AML-193 (cell line): ENCODE measurements at places on chromosomes 11 and 22.
A peak's percentile ranks its signal among the peaks of the same experiment; 100 is the strongest.

- peak; percentile 15 for DNase-seq
Observed at GRCh38 chr22:27804470-27805297, 3.1 kb upstream of the MN1 start.

DNA sequence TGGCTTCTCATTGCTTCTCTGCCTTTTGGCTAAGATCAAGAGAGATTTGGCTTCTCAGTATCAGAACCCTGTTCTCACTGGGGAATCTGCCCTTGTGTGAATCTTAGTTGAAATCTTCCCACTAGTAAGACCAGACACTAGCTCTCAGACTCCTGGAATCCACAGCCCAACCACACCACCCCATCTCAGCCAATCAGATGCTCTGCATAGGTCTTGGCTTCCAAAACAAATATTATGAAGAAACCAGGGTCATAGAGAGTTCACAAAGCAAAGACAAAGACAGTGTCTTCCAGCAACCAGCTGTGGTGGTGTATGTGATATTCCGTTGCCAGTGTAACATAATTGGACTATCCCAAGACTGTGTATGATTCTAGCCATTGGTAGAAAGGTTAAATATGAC lies 5.4 kb downstream of the OR8B12 start:
- DNase-seq = no peak

DNA sequence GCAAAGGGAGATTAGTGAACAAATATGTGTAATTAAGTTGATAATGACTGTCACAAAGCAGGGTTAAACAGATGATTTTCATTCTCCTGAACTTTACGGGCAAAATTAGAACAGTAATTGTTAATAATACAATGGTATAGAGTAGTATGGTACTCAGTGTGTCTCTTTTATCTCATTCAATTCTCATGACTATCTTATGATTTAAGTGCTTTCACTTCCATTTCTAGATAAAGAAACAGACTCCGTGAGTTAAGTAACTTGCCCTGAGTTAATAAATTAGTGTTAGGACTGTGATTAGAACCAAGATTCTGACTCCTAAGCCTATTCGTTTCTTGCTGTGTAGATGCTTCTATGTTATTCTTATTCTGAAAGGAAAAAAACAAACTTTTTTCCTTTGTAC lies 22.0 kb downstream of the PIH1D2 start:
- DNase-seq = no peak

- DNase-seq = no peak
Observed at GRCh38 chr11:71964641-71965040, 34.1 kb upstream of the IL18BP start.

DNA sequence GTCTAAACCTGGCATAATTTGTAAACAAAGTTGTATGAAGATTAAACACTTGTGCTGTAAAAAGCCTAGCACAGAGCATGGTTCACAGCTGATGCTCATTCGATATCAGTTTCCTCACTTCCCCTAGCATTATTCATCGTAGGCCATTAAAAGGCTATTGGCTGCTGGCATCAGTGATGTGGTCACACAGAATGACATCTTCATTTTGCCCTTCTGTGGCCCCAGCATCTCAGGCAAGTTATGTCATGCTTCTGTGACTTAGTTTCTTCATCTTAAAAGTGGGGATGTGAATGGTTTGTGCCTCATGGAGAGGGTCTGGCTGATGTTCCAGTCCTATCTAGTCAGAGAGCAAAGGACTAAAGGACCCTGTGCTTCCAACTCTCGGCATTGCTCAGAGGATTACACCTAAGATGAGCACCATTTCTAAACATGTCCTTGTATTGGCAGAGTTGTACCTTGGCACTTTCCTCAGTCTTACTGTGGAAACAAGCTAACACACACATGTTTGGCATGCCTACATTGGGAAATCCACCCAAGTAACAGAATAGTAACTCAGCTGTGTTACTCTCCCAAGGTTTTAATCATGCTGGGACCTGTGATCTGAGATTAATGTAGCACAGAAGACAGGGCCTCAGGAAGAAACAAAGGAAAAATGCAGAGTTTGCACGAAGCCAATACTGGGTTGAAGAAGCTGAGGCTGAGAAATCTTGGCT lies 83.5 kb upstream of the OR9Q1 start:
- DNase-seq = no peak

DNA sequence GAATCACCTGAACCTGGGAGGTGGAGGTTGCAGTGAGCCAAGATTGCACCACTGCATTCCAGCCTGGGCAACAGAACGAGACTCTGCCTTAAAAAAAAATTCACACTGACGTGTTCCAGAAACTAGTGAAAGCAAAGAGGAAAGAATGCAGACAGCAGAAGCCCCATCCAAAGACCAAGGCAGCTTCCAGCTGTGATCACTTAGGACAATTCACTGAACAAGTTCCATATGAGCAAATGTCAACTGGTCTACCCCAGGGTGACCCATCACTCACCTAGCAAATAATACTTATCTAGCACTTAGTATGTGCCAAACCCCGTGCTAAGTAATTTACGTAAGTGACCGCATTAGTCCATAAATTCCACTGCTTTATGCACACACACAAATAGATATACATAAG lies 138.9 kb downstream of the LARGE1 start:
- no peak for DNase-seq

DNA sequence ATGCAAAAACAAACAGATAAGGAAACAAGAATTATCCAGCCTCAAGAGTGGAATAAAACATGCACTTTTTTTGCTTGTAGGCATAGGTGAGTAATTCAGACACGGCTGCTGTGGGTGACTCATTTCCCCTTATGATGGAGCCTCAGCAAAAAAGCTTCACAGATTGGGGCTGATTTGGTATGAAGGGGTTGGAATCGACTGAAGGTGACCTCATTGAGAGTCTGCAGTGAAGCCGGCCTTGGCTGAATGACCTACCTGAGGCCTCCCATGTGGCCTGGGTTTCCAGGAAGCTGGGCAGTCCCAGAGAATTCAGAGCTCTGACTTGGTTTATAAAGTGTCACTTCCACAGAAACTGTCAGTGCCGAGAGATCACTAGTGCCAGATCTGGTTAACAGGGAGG lies 34.2 kb upstream of the VPREB1 start:
- DNase-seq = no peak

DNA sequence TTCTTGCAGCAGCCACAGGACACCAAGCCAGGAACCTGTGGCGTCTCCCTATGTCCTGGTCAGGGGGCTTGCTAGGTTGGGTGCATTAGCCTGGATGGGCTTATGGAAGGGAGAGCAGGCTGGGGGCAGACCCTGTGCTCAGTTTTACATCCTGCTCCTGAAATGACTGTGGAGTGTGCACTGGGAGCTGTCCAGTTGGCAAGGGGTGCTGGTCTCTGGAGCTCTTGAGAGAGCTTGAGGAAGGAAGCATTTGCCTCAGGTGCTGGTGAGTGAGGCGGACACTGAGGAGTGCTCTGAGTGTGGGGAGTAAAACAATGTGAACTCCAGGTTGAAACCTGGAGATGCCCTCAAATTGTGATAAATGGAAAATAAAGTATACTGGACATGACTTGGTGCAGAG lies 3.4 kb downstream of the SCGB1D4 start:
- DNase-seq = no peak

DNA sequence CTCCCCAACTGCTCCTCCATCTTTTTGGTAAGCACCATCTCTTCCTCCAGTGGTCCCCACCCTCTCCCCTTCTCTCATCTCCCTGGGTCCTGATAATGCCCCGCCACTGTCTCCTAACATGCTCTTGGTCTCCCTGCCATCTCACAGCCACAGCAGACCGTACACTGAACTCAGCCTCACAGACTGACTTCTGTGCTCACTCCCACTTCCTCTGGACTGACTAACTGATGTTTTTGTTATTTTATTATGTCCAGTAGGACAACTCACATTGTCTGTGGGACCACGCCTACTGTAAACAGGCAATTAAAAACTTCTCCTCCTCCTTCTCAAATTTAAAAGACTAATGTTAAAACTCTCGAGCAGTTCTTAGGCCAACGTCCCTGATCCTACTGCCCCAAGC lies 2.6 kb upstream of the GNAZ start:
- no peak for DNase-seq

GRCh38 chr11:96263238-96263763 lies 79.7 kb downstream of the MAML2 start:
- DNase-seq = peak; percentile 97

- peak; percentile 18 for DNase-seq
Observed at GRCh38 chr22:42553475-42554361, at the start of gene SERHL2. Gene SERHL2, plus strand, starts transcription at chr22:42553956. Its CDS starts 65 bp downstream, at chr22:42554021.

- DNase-seq = no peak
Observed at GRCh38 chr11:99244613-99245012, 223.9 kb downstream of the CNTN5 start.

GRCh38 chr22:25777870-25778269 lies 35.9 kb downstream of the MYO18B start:
- DNase-seq = peak; percentile 20
